Sciatic nerve (tissue), 2 donors: ENCODE measurements at places on chromosomes 2 and 18. TPM values are rescaled to one million over a fixed set of nuclear protein-coding genes. Genes with fewer than 3 reads are reported as not detected.
A peak's percentile ranks its signal among the peaks of the same experiment; 100 is the strongest.

DNA sequence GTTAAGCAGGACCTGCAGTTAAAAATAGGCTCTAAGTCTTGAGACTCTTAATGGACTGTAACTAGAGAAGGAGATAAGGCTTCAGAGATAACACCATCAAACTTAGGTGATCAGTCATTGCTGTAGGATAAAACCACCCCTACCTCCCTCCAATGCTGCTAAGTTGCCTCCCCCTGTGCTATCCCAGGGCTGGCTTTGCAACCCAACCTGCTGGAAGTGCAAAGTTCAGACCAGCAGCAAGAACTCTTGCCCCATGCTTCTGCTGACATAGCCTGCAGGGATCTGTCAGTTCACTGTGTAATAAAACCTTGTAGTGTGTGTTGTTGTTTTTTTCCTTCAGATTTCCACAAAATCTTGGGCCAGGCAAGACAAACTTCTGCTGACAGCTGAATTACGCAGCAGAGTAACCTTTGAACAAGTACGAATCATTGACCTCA, 57.4 kb upstream of the EPB41L3 start:
- no peak for DNase-seq

GRCh38 chr18:48472610-48473009, 63.4 kb upstream of the ZBTB7C start:
- no peak for DNase-seq

GRCh38 chr2:234472155-234472554, 24.7 kb downstream of the ARL4C start:
- DNase-seq, result no peak

DNA sequence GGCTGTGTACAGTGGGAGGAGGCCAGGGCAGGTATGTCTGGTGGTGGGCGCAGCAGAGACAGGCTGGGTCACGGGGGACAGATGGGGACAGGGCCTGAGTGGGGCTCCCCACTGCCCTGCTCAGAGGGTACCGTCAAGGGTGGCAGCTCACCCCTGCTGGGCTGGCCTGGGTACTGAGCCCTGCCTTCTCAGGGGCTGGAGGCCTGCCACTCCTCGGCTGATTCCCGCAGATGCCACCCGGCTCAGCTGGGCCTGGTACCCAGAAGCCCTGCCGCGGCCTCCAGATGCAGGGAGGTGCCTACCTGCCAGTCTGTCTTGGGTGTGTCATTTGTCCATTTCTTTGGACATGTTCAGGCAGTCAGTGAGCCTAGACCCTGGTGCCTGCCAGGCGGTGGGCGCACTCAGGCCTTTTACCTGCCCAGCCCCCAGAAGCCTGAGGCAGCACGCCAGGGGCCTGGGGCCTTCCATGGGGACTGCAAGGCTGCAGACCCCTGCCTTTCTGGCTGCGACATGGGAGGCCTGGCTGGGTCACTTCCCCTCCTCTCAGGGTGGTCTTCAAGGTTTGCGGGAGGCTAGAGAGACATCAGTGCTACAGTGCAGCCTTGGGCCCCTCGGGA, 3.3 kb downstream of the SNORC start:
- DNase-seq, result peak; percentile 56

DNA sequence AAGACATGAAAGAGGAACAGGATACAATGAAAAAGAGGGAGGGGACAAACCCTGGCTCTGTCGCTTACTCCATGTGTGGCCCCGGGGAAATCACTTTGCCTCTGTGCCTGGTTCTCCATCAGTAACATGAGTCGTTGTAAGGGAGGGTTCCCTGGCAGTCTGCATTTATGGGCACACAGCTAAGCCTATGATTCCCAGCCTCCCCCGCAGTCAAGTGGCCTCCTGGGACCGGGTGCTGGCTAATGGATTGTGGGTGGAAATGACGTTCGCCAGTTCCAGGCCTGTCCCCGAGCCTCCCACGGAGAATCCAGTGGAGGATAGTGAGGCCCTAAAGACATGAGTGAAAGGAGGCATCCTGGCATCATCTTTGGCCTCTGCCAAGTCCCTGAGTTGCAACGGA, 42.7 kb downstream of the SFXN5 start:
- DNase-seq, result no peak

- DNase-seq, result no peak
Observed at GRCh38 chr18:12837747-12838146, 46.3 kb downstream of the PTPN2 start.

- no peak for DNase-seq
Observed at GRCh38 chr2:208278549-208278948, 12.5 kb downstream of the PIKFYVE start.

- DNase-seq, result no peak
Observed at GRCh38 chr18:36655930-36656329, 172.9 kb downstream of the TPGS2 start.

GRCh38 chr2:152465541-152465940, 130.6 kb downstream of the FMNL2 start:
- DNase-seq, result no peak

GRCh38 chr18:3877678-3878077, 427.7 kb downstream of the TGIF1 start:
- DNase-seq, result no peak

GRCh38 chr18:73023975-73024374, 156.2 kb upstream of the NETO1 start:
- no peak for DNase-seq

DNA sequence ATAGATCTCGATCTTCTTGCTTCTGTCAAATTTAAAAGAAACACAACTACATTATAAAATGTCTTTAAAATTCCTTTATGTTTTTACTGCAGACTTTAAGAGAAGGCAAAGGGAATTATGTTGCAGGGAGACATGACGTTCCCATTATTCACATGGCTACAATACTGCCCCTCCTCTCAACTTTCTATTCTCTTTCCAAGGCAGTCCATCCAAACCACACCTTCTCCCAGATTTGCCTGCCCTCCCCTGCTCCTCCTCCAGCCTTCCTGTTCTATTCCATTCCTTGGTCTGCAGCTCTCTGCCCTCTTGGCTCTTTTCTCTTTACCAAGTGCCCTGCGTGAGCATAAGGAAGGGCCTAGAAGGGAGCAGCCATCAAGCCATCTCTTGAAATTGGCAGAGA, 61.3 kb downstream of the NABP1 start:
- no peak for DNase-seq

DNA sequence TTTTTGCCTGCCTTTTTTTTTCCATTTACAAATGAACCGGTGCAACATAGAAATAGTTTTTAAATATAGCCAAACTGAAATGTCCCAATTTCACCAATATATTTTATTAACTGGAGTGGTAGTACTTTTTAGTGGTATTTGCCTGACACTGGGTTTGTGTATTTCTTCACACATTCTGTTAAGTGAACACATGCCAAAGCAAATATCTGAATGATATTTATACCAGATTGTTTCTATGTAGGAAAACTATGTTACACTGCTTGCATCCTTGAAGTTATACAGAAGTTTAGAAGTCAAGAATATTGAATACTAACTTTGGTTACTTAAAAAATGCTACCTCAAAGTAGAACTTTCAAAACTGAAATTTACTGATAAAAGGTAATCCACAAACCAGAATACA, 19.4 kb upstream of the ITPRID2 start:
- DNase-seq, result no peak

DNA sequence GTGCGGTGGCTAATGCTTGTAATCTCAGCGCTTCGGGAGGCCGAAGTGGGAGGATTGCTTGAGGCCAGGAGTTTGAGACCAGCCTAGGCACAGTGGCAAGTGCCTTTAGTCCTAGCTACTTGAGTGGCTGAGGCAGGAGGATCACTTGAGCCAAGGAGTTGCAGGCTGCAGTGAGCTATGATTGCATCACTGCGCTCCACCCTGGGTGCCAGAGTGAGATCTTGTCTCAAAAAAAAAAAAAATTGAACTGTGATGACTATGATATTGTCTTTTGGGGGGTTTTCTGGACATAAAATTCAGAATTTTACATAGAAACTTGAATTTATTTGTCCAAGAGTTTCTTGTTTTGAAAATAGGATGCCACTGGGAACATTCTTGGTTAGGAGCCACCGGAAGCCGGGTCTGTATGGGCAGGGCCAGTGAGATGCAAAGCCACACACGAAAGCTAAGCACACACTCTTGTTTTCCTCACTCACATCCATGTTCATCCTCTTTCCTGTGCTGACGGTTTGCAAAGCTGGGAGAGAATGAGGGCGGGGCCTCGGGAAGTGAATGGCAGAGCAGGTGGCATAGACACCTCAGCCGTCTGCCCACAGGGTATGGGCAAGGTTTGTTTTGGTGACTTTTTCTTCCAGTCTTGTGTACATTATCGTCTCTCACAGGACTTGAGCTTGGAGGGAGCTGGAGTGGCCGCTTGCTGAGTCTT, 12.6 kb downstream of the AGAP1 start:
- no peak for DNase-seq

- no peak for DNase-seq
Observed at GRCh38 chr2:43748333-43748732, 25.5 kb upstream of the DYNC2LI1 start.

GRCh38 chr2:64727843-64728463, 74.2 kb upstream of the SERTAD2 start:
- DNase-seq, result no peak

DNA sequence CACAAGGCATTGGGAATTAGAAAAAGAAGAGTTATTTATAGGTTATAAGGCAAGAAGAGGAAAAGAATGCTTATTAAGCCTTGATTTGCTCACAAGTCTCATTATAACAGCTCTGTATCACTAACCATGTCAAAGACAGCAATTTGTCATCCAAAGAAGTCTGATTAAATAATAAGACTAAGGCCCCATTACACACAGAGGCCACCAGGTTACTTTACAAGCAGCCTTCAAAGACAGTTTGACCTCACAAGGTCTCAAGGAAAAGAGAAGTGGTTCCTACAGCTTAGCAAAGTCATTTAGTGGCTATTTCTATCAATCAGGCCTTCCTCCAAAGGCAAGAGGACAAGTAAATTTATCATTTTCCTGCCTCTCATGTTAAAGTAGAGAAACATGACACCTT, 188.5 kb downstream of the MBD2 start:
- DNase-seq, result no peak

GRCh38 chr2:13651684-13652131, 935.0 kb downstream of the TRIB2 start:
- no peak for DNase-seq

DNA sequence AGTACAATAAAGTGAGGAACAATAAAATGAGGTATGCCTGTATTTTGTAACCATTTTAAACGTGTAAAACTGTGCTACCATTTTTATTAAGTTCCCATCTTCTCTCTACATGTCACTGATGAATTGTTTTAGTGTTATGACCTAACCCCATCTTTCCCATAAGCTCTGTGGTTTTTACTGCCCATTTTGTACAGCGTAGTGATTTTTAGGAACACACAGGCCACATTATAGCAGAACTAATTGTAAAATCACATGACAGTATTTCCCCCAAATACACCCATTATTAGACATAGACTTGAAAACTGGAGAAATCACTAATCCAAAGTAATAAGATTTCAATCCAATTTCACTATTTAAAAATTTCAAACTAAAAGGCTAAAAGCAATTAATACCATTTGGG, 130.7 kb downstream of the TMEM247 start:
- no peak for DNase-seq

OTOF gene
- total RNA-seq, result 0.13 TPM

SKOR2 gene
- not detected for total RNA-seq

LYPD1 gene
- total RNA-seq, result 1.2 TPM

SETBP1 gene
- total RNA-seq, result 44.5 TPM

- DNase-seq, result no peak
Observed at GRCh38 chr2:8234757-8235374, 447.0 kb upstream of the ID2 start.

- DNase-seq, result no peak
Observed at GRCh38 chr2:181340891-181341290, 116.3 kb upstream of the ITGA4 start.

POMC gene
- 1.1 TPM for total RNA-seq

CUL3 gene
- 126 TPM for total RNA-seq

- no peak for DNase-seq
Observed at GRCh38 chr2:100647709-100648108, 84.9 kb downstream of the PDCL3 start.

GRCh38 chr2:129070663-129071062, 752.0 kb upstream of the HS6ST1 start:
- no peak for DNase-seq

- no peak for DNase-seq
Observed at GRCh38 chr2:160301420-160301819, 101.3 kb upstream of the ITGB6 start.

CERKL gene
- not detected for total RNA-seq

GRCh38 chr2:97663626-97663961, 250 bp downstream of the ACTR1B start:
- DNase-seq, result no peak

RIT2 gene
- not detected for total RNA-seq

SLC23A3 gene
- 3.3 TPM for total RNA-seq

ATG16L1 gene
- total RNA-seq, result 26.4 TPM

GRCh38 chr2:143410082-143410897, 281.1 kb downstream of the ARHGAP15 start:
- DNase-seq, result no peak

DNA sequence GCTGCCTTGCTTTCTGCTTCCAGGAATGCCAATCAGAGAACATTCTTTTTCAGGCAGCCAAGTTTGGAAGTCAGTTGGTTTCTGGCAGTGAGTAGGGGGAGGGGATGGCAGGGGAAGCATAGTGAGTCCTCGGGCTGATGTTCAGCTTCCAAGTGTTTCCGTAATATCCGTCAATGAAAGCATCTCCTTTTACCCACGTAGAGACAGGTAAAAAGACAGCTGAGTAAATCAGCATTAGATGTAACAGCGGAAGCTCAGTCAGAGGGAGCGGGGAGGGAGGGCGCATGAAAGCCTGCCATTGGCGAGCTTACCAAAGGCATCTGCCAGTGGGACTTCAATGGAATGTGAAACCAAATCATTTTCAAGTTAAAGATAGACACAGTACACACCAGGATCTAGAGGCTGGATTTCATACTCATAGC, 117.1 kb upstream of the DTNA start:
- DNase-seq, result no peak

AFF3 gene
- 14.2 TPM for total RNA-seq

KCNE4 gene
- total RNA-seq, result 7.3 TPM

DNA sequence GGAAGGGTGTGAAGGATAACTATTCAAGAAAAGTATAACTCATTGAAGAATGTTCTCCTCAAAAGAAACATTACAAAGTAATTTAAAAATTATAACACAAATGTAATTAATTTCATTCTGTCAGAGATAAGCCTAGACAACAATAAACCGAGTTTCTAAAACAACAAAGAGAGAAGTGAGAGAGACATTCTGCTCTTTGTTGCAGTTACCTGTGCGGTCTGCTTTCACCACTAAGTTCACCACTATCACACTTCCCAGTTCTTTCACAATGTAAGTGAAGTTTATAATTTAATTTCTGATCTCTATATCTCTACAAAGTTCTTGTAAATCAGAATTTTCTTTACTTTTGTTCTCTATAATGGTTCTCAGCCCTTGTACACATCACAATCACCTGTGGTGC, 76.3 kb upstream of the FRZB start:
- no peak for DNase-seq

IL1A gene
- total RNA-seq, result 0.18 TPM

CIB4 gene
- not detected for total RNA-seq

DNA sequence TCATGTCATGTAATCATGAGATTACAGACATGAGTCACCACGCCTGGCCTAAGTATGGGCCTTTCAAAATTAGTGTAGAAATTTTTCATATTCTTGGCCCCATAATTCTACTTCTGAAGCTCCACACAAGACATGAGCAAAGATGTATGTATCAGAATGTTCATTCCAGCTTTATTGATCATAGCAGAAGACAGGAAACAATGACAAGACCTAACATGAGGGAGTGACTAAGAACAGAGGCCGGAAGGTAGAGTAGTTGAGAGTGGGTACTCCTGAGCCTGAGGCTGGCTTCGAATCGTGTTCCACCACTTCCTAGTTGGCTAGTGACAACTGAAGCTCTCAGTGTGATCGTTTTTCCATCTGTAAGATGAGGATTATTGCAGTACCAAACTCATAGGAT, 89.3 kb downstream of the ARMC9 start:
- DNase-seq, result no peak
